Hepatic stellate cell (primary cell): ENCODE measurements at places on chromosomes 2 and 18.

DNA sequence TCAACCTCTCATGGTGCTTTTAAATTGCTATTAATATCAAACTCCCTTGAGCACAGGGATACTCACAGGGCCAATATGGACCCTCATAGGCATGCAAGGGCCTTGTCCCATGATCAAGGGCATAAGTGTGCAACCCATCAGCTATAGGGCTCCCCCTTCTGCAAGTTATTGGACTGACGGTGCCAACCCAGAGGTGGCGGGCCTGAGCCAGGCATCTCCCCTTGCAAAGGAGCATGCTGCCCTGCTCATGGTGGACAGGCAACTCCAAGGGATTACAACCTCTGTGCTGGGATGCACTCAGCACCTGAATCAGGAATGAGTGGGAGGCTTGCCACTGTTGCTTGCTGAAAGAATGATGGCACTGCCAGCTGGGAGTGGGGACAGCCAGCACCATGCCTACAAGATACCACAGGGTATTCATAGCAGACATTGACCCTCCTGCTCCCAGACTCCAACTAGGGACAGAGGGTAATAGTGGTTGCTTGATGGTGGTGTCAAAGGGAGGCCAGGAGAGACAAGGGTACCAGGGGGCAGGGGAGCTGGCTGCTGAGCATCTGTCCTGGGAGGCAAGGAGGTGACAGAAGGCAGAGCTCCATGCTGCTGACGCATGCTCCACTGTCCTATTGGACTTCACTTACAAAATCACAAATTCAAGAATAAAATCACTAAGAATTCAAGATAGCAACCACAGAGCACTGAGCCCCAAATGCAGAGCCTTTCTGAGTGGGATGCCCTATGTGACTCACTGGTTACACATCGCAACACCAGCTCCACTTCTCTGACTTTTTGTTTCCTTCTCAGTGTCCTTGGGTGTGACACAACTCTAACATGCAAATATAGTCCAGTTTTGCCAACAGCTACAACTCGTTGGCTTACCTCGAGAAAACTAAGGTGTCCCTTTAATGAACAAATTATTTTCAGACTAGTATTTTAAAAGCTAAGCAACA is 157.1 kb upstream of the CCDC150 start:
- DNase-seq, result peak; percentile 27

DNA sequence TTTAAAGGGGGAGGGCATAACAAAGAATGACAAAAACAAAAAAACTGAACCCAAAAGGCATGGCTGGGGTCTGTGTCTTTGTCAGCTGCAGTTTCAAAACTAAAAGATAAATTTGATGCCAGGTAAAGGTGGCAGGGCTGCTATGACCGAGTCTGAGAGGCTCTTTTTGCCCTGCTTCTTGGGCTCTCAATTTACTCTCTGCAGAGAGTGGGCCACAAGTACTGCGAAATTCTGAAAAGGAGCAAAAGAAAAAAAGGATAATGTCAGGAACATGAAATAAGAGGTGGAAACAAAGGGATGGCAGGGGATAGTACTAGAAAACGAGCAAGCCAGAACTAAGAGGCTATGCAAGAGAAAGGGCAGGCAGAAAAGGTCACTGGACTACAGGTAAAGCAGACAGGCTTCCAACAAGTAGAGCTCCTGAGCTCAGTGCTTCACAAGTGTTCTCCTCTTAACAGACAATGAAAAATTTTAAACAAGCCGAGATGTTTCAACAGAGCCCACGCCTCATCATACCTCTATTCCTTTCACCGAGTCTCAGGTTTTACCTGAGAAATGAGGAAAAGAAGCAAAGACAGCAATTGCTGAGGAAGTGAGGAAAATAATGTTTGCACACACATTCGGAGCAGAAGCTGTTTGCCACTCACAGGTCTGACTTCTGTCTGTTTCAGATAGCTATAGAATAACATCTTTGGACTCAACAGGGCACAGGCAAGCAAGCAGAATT is 7.3 kb downstream of the IRS1 start:
- DNase-seq, result no peak

DNA sequence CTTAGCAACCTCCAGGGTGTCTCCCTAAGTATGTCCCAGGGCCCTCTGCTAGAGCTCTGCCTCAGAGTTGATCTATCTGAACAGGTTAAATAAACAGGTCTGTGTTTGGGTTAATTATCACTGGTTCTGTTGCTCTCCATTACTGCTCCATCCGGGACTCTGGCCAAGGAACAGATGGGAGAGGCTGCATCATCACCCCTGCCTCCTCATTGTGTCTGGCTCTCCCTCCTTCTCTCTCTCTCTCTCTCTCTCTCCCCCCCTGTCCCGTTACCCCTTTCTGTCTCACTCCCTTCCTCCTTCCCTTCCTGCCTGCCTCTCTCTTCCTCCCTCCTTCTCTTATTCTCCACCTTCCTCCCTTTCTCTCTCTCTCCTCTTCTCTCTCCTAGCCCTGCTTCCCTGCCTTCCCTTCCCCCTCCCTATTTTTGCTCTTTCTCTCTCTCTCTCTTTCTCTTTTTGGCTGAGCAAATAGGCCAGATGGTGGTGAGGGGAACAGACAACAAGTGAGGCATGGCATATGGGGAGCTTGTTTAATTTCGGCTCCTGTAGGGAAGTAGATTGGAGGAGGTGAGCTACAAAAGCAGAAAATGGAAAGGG is 62.1 kb downstream of the SETBP1 start:
- DNase-seq, result no peak

GRCh38 chr2:100606332-100606725 is 43.5 kb downstream of the PDCL3 start:
- DNase-seq, result no peak

DNA sequence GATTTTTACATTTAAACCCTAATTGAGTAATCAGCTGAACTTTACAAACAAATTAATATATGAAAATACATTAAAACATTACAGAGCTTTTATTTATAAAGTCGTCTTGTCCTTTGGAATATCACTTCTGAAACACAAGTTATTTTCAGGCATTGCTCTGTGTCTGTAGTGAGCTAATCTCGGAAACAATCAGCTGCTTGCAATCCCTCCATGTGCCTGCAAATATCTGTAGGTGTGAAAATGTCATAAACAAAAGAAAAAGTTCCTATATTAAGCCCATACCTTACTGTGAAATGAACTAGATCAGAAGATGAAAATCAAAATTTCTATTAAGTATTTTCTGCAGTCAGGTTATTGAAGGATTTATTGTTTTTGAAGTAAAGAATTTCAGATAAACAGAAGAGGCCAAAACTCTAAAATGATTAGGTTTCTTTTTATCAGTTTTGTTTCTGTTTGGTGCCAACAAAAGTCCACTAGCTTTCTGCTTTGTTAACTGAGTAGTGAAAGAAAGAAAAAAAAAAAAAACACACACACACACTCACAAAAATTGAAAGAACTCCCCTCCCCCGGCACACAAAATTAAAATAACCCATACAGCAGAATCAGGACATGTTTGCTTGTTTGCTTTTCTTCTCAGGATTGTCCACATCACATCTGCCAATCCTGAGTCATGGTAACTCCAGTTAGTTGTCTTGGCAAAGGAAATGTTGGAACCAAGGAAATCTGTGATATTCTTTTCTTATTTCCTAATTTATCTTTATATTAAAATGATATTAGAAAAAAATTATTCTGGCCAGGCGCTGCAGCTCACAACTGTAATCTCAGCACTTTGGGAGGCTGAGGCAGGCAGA is 627.0 kb upstream of the SLC39A10 start:
- no peak for DNase-seq

- DNase-seq, result no peak
Observed at GRCh38 chr2:42927334-42928160, 135.2 kb upstream of the HAAO start.

DNA sequence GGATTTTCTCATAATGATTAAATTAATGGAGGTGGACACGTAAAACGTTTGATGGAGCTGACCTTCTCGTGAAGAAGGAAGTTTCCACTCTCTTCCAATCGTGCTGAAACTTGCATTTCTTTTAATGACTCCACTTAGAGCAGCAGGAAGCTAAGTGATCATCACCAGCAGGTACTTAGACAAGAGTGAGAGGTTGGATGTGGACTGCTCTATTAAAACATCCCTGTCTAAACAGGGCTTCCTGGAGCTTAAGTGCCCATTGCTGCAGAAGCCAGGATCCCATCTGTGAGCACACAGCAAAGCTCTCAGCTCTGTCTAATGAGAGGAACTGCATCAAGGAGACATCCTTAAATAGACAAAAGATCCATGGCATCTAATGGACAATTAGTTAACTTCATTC is 1539.5 kb upstream of the CELF4 start:
- DNase-seq, result no peak
